ENCODE measurements at places on chromosomes 4 and X.
A peak's percentile ranks its signal among the peaks of the same experiment; 100 is the strongest.

GRCh38 chrX:39150220-39150619, 349.0 kb downstream of the MID1IP1 start:
- no peak for DNase-seq

DNA sequence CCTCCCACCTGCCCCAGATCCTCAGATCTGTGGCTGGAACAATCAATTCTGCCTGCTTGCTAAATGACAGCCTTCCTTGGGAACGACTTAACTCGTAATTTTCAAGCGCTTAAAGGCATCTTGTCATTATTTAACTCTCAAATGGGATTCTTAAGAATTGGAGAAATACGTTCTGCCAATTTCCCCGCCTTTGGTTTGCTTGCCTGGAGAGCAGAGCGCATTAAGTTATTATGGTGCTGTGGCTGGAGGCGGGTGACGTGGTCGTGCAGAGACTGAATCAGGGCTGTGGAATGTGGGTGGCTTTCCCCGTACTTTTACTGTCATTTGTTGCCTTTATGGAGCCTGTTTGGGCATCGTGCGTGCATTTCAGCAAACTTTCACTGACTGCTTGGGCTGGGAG, 78.9 kb upstream of the PSAPL1 start:
- DNase-seq = peak; percentile 56

- no peak for DNase-seq
Measured at GRCh38 chrX:106608016-106608415, 3.8 kb upstream of the RADX start.

GRCh38 chrX:84487365-84488353, 14.6 kb downstream of the HDX start:
- DNase-seq = no peak

GRCh38 chrX:49171752-49172279, at the start of gene PLP2:
Gene PLP2, plus strand, starts transcription at chrX:49171898. Its CDS starts 103 bp downstream, at chrX:49172001.
- peak; percentile 27 for DNase-seq

DNA sequence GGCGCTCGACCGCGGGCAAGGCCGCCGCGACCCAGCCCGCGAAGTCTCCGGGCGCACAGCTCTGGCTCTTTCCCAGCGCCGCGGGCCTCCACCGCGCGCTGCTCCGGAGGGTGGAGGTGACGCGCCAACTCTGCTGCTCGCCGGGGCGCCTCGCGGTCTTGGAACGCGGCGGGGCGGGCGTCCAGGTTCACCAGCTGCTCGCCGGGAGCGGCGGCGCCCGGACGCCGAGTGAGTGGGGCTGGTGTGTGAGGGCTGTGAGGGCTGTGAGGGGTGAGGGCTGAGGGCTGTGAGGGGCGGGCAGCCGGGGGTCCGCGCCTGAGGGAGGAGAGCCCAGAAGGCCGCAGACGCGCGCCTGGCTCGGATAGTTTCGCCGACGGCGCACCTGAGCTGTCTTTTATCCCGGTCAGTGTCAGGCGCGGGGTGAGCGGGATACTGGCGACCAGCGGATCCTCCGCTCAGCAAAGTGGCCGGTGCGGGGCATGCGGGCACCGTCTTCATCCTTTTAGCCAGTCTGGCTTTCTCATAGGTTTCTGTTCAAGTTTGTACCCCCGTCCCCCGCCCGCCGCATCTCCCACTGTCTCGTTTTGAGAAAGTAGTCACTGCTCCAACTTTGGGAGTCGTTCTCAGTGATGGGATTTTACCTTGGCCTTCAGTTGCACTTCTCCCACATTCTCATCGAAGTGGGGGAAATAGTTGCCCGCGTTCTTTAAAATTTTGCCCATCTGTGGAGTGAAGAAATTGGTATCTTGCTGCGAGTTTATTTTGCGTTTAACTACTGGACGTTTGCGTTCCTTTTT, 586 bp downstream of the HERC5 start:
- peak; percentile 14 for DNase-seq

DNA sequence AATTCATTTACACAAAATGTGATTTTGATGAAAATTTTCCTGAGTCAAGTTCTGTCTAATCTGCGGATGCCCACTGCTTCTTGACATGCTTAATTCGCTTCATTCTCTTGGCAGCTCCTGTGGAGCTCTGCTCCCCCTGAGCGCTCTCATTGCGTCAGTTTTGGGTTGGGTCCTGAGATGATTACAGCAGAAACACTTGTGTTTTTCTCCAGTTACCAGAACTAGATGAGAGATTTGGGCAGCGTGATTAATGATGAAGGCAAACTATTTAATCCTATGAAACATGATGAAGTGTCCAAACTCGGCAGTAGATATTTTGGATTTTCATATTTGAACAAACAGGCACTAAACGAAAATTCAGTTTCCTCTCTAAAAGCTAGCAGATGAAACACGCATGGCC, 4.2 kb upstream of the CXCL1 start:
- no peak for DNase-seq
